ENCODE measurements at places on chromosomes 7 and 10.

- no peak for DNase-seq
These were observed 207.8 kb upstream of the CTBP2 start for GRCh38 chr10:125368146-125368545.

DNA sequence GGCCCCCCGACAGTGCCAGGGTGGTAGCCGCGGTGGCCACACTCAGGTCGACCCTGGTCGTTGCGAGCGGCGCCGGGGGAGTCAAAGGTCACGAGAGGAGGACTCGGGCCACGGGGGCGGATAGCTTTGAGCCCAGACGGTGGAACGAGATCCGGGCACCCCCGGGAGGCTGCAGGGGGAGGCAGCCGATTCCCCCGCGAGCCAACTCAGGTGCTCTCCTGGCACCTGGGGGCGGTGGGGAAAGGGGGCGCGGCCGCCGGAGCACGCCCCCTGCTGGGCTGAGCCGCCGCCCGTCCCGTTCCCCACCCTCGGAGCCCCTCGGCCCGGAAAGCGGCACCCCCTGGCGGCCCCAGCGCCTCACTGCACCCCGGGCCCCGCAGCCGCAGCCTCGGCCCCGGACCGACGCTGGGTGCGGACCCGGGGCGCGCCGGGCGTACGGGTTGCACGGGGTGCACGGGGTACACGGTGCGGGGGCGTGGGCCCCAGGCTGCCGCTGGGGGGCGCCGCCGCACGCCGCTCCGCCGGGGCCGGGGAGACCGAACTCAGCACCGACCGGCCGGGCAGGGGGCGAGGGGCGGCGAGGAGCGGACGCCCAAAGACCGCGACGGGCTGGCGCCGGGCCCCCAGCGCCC lies 521 bp upstream of the NYAP1 start:
- DNase-seq = peak; percentile 74

DNA sequence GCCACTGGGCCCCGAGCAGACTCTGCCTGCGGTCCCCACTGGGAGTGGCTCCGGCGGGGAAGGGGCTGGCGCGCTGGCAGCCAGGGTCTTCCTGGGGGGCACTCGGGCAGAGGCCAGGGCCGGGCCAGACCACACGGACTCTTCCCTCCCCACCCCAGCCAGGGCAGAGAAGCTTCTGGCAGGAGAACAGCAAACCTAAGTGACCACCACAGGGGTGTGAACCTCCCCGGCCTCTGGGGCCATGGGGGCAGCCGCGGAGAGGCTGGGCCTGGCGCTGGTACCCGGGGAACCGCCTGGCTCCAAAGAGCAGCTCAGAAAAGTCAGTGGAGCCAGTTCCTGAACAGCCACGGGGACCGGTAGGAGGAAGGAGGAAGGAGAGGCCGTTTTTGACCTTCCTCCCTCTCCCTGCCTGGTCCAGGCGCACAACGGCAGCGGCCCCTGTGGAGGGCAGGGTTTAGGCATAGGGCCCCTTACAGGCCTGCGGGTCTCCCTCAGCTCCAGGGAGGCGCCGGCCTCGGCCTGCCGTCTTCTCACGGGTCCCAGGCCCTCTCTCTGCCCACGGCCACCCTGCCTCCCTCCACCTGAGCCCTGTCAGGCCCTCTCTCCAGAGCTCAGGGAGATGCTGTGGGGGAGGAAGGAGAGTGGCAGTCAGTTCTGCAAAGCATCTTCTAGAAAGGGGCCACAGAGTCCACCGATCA lies 51.8 kb downstream of the TMEM209 start:
- DNase-seq = no peak

DNA sequence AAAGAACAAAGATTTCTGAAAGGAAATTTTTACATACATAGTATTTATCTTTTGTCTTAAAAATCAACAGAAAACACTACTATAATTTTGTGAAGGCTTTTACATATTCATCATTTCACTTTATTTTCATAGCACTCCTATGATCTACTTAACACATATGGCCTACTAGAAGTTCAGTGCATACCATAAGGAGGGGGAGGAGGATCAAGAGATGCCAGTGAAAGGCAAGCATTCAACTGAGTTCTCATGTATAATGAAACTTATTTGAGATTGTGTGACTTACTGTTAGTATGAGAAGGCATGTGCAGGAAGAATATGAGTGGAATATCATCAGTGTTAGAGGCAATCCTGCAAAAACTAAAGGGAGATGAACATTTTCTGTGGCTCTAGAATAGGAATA lies 10.6 kb downstream of the BRAF start:
- no peak for DNase-seq

- DNase-seq = no peak
These were observed 351.1 kb upstream of the KLF6 start for GRCh38 chr10:4136121-4136520.

GRCh38 chr10:102642736-102643335 lies 1.4 kb upstream of the TRIM8 start:
- peak; percentile 42 for DNase-seq

GRCh38 chr7:20197837-20198236 lies 19.3 kb downstream of the MACC1 start:
- no peak for DNase-seq

- no peak for DNase-seq
These were observed 30.6 kb downstream of the KLHL7 start for GRCh38 chr7:23136216-23136615.

GRCh38 chr10:11442001-11442773 lies 169.3 kb downstream of the USP6NL start:
- no peak for DNase-seq

- no peak for DNase-seq
These were observed 60.2 kb downstream of the LRRC18 start for GRCh38 chr10:48879451-48879850.

GRCh38 chr7:105250239-105250638 lies 138.5 kb downstream of the SRPK2 start:
- DNase-seq = no peak

DNA sequence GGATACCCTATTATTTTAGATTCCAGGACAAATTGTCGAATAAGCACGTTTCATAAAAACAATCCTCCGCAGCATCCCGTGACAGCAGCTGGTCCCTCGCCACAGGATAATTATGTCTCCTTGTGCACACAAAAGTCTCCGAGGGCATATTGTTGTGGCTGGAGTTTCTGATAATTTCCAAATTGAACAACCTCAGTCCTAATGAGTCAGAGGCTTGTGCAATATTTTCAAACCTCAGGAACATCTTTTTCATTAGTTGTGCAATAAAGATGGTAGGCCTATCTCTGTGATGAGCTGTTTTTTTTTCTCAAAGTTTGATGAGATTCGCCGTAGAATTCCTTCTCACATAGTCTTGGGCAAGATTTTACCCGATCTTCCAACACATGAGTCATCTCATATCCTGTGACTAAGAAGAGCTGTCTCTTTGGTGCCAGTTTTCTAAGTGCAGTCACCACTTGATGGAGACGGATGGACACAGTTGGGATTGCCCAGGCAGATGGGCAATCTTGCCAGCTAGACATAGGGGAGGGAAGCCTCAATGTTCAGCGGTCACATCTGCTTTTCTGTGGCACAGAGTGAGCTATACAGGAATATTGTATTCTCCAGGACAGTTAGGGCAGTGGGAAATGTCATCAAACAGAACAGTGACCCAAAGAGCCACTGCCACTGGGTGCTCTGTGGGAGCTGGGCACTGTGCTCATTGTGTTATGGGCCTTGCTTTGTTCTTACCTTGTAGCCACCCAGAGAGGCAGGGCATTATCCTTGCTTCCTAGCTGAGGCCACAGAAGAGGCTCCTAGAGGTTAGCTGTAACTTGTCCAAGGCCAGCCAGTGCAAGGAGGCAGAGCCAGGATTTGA lies 7.8 kb downstream of the HTRA1 start:
- no peak for DNase-seq

DNA sequence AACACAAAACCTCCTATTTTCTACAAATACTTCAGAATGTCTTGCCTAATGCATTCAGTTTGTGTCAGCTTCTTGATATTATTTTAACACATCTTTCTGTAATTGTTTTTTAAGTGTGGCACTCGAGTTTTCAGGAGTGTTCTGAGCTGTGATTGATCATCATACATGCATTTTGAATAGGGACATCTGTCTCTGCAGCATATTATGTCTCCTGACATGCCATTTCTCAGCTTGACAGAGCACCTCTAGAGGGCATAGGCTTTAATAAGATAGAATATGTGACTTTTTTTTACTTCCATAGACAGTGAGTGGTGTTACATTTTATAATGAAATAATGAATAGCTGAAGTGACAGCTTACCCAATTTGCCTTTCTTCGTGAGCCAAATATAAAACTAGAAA lies 219.2 kb upstream of the HDAC9 start:
- DNase-seq = no peak

DNA sequence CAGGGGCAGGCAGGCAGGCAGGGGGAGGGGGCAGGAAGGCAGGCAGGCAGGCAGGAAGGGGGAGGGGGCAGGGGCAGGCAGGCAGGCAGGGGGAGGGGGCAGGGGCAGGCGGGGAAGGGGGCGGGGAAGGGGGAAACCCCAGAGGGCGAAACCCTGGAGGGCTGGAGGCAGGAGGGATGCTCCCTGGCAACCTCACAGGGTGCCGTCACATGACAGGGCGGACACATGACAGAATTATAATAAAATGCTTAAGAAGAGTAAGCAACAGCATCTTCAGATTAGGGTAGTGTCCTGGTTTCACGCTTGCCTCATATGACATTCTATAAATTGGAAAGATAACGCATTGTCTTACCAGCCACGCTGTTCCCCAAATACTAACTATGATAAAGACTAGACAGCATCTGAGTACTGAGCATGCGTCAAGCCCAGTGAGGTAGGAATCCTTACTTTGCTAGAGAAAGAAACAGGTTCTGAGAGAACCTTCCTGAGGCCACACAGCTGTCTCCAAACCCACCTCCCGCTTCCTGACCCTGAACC lies 131.6 kb downstream of the DIP2C start:
- no peak for DNase-seq

DNA sequence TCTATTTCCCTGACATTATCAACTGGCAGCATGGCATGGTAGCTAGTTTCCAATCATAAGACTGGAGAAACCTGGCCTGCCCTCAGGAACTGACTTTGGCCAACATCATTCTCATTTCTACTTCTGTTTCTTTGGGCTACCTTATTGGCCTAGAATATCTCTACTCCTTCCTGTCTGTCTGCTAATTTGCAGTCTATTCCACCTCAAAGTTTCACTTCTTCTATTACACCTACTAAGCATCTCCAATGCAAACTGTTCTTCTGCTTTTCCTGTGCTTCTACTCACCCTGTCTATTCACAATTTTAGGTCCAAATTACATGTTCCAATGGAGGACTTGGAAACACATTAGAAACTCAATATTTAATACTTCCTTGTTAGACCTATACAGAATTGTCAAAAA lies 65.6 kb downstream of the ZNF503 start:
- no peak for DNase-seq

DNA sequence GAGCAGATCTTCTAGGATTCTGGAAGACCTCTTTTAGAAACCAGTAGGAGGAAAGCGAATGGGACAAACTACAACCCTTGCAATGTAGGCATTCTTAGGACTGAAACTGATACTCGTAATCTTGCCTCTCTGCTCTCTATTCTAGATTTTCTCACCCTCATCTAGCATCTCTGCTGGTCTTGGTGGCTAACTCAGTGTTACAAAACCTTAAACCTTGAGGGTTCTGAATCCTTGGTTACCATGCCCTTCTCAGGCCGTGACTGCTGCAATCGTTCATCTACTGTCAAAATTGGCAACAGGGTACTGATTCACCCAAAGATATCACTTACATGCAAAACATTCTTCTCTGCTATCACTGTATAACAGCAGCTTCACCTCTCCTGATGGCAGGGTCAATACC lies 55.2 kb downstream of the SAMD9 start:
- no peak for DNase-seq

- no peak for DNase-seq
These were observed at the start of gene AGMO for GRCh38 chr7:15561835-15562234. Gene AGMO (minus strand): TSS chr7:15562015.

GRCh38 chr10:21403256-21404015 lies 122.0 kb downstream of the SKIDA1 start:
- no peak for DNase-seq

- no peak for DNase-seq
These were observed 174.1 kb upstream of the BET1 start for GRCh38 chr7:94178230-94178629.

- DNase-seq = no peak
These were observed 148.6 kb downstream of the CYP26A1 start for GRCh38 chr10:93222211-93222754.

- no peak for DNase-seq
These were observed 6.1 kb upstream of the KEL start for GRCh38 chr7:142968229-142968628.

DNA sequence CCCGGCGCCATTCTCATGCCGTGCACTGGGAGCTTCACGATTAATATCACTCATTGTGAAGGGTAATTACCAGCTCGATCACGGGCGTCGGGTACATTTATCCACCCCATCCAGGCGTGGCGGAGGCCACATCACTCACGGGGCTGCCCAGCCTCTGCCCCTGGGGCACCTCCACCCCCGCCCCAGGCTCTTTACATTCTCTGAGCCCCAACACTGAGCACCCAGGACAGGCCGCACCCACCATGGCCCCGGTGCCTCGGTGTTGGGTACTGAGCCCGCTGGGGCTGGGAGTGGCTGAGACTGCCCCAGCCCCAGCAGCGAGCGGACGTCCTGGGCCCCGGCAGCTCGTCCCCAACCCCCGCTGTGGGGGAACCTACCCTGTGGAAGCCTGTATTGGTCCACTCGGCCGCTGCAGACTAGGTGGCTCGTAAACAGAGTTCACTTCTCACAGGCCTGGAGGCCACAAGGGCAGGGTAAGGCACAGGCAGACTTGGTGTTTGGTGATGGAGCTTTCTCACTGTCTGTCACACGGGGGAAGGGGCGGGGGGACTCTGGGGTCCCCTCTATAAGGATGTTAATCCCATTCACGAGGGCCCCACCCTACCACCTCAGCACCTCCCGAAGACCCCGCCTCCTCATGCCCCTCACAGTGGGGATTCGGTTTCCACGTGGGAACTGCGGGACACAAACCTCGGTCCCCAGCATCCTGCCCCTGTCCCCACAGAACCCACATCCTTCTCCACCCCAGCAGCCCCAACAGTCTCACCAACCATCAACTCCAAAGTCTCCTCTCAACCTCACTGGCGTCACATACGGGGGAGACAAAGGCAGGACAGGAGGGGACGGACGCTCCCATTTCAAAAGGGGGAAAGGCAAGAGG lies 184.1 kb downstream of the ELFN1 start:
- DNase-seq = no peak

Data from stimulated activated CD4-positive, alpha-beta T cell treated with anti-CD3 and anti-CD28 coated beads, TNF-alpha, amount 100 ng/mL, for 4 hours (primary cell).